ENCODE measurements at places on chromosomes 1 and 21.

- DNase-seq, result no peak
These were observed 98.5 kb downstream of the DISC1 start for GRCh38 chr1:231724876-231725647.

GRCh38 chr21:14842601-14843000, 222.2 kb downstream of the NRIP1 start:
- no peak for DNase-seq

DNA sequence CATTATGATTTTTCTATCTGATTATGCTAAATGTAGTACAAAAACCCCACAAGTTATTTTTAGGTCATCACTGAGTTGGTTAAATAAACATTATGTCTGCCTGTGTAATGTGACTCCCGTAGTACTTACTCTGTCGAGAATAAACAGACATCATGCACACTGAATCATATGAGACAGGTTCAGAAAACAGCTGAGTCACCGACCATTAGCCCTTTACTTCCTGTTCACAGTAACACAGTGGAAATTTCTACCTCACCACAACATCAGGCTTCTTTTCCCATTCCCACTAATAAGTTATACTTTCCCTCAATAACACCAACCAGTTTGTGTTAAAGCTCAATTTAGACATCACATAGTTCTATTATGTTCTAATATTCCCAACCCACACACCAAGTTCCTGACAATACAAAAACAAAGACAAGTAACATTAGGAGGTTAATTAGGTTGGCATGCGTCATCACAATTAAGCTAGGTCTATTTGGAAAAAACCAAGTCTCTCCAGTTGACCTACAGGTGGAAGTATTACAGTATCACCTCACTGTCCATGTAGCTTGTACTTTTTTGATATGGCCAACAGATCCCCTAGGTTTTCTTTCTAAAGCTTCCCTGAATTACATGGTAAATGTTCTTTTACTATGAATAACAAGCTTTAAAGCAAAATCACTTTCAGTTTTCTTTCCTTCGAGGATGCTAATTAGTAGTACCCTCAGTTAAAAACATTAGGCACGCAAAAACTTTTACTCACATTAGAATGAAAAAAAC, 154.2 kb downstream of the EIF4G3 start:
- DNase-seq, result no peak

- DNase-seq, result no peak
These were observed 119.4 kb upstream of the CXADR start for GRCh38 chr21:17393413-17393812.

- no peak for DNase-seq
These were observed 6.4 kb upstream of the KCNK1 start for GRCh38 chr1:233607252-233608119.

DNA sequence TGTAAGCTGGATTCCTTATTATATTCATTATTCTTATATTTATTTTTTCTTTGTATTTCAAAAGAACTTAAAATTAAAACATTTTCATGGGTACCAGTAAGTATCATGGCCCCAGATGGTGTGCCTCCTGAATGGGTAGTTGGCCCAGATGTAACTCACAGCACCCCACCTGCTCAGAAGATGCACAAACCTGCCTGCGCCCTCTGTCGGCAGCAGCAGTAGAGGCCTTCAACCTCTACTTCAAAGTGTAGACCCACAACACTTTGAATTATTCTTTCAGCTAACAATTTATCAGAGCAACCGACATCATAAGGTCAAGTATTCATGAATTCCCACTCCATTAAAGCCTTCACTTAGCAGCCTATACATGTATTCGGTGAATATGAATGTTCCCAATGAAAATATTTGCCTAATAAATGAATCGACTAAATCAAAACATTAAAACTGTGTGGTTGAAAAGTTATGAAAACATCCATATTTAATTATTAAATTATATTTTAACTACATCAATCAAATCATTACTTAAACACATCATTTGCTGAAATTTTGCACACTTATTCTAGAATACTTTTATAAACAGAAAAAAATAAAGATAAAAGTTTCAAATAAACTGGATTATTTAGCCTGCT, 25.4 kb downstream of the PIGM start:
- peak; percentile 50 for DNase-seq

DNA sequence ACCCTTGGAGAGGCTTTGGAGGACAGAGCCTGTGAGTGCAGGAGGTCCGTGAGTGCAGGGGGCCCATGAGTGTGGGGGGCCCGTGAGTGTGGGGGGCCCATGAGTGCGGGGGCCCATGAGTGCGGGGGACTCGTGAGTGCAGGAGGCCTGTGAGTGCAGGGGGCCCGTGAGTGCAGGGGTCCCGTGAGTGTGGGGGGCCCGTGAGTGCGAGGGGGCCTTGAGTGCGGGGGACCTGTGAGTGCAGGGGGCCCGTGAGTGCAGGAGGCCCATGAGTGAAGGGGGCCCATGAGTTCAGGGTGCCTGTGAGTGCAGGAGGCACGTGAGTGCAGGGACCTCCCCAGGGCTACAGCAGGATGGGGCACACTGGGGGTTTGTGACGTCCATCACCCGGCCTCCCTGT, 108.3 kb upstream of the TTC34 start:
- DNase-seq, result no peak

DNA sequence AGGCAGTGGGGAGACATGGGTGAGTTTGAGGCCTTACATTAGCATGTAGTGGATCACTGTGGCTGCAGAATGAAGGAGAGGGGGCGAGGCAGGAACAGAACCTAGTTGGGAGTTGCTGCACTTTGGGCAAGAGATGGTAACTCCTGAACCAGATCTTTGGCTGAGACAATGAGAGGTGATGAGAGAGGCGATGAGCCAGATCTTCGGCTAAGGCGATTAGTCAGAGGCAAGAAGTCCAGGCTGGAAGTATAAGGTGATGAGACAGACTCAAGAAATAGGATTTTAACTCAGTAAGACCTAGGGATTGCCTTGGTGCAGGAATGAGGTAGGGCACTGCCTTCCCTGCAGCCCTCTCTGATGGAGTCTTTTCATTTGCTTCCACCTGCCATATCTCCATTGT, 9.1 kb upstream of the ARTN start:
- no peak for DNase-seq

Data from activated T-helper 1 cell treated with anti-CD3 and anti-CD28 coated beads, Interleukin-2, amount 50 U/mL, for 16 hours (primary cell).